ENCODE measurements at places on chromosomes 1 and 21.

- no peak for DNase-seq
These were observed 11.5 kb downstream of the SLC37A1 start for GRCh38 chr21:42525029-42525581.

DNA sequence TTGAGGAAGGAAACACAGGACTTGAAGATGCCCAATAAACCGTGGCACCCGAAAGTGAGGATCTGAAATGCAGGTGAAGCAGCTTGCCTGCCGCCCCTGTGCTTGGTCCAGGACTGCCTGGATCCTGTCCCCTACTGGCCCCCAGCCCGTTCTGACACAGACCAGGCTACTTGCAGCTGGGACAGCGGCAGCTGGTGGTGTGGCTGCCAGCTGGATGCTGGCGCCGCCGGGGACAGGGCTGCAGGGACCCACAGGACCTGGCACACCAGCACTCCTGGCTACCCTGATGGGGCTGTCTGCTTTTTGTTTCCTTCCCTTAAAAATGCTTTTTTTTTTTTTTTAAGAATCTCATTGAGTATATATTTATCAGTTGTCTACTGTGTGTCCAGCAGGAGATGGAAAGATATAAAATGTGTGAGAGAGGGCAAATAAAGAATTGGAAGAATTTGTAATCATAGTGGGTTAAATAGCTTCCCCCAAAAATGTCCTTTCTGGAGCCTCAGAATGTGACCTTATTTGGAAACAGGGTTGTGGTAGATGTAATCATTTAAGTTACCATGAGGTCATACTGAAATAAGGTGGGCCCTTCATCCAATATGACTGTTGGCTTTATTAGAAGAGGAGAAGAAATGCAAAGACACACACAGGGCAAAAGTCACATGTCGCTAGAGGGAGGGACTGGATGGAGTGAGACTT lies 165.6 kb downstream of the DSCAM start:
- DNase-seq = no peak

GRCh38 chr1:220885971-220886370 lies 6.7 kb downstream of the HLX start:
- no peak for DNase-seq

DNA sequence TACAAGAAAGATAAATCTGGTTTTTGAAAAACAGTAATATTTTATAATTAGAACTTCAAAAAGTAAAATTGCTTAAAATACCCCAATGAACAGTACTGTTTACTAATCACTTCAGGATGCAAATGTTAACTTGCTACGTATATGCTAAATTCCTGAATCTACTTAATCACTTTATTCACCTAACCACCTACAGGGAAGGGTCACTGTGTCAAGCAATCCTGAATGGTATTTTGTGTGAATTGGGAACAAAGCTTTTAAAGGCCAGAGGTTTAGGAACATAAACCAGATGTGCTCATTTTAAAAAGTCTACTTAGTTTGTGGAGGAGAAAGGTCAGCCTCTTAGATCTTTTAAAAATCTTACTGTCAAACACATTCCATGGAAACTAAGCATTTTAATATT lies 1143.0 kb upstream of the ADGRL2 start:
- no peak for DNase-seq

DNA sequence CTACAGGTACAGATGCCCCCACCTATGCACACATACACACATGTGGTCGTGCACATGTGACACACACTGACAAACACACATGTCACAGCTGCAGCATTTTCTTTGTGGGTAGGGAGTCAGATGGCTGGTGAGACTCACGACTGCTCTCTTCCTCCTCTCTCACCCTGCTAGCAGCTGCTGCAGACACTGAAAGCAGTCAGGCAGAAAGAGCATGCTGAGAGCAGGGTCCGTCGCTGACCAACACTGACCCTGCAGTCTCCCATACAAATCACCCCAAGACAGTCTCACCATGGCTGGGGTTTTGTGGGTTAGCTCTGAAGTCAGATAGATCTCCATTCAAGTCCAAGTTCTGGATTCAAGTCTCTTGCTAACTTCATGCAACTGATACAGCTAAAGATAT lies 188.3 kb downstream of the ASTN1 start:
- DNase-seq = no peak

GRCh38 chr1:49229555-49229954 lies 452.9 kb upstream of the BEND5 start:
- no peak for DNase-seq

DNA sequence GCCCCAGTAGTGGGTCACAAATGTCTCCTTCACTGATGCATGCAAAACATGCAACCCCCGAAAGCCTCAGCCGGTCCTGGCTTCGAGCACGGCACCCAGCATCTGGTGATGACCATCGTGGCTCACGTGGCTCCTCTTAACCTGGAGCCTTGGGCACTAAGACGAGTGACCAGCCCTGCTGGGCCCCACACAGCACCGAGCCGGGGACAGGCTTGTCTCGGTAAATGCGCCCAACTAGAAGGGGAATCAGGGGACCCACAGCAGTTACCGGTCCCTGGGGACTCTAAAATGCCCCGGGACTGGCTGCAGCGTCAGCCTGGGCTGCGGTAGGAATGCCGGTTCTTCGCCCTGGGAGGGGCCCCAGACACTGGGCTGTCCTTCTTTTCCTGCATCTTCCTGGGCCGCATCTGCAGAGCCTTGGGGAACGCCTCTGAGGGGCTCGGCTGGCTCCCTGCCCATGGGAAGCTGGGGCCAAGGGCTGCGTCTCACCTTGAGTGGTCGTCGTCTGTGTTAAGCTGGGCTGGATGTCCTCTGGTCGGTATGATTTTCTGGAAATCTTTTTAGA lies 13.1 kb upstream of the TTC34 start:
- DNase-seq = no peak

DNA sequence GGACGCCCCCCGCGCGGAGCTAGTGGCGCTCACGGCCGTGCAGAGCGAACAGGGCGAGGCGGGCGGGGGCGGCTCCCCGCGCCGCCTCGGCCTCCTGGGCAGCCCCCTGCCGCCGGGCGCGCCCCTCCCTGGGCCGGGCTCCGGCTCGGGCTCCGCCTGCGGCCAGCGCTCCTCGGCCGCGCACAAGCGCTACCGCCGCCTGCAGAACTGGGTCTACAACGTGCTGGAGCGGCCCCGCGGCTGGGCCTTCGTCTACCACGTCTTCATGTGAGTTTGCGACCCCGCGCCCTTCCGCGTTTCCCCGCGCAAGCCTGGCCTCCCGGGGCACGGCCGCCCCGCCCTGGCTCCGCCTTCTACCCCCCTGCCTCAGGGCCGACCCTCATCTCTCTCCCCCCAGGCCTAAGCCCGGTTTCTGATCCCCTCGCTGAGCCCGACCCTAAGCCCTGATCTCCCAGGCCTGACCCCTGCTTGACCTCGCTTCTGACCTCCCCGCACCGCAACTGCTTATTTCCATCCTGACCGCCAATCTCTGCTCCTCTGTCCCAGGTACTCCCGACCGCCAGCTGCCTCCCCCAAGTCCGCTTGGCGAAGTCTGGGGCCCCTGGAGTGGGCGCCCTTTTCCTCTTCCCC lies 669 bp downstream of the KCNQ4 start:
- no peak for DNase-seq

DNA sequence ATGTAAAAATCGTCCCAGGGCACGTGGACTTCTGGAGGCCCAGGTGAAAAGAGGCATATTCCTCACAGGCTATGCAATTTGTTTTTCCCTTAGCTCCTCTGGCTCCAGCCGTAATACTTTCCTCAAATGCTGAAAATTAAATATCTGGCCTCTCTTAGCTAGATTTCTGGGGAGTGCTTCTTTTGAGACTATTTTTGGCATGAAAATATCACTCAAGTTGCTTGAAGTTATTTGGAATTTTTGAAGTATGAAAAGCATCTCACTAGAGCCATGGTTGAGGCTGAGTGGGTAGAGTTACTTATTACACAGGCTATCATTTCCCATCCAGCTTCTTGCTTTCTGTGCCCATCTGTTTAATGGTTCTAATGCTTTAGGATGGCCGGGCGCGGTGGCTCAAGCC lies 59.7 kb downstream of the MYOM3 start:
- DNase-seq = no peak

DNA sequence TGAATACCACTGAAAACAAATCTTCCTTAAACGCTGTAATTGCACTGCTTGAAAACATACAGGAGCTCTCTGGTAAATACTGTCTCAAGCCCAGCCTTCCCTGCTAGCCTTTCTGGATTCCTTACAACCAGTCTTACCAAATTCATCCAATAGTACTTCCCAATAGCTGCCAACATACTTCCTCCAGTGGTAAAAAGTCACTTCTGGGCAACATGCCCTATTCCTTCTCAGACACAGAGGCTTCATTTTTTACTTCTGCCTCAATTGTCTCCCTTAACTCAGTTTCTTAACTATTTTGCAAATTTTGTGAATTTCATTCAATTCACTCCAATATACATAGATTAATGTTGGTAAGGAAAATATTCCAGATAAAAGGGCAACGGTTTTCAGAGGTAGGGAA lies 166.3 kb downstream of the TBX15 start:
- no peak for DNase-seq

- no peak for DNase-seq
These were observed 4.9 kb downstream of the RCC2 start for GRCh38 chr1:17434601-17435000.

- no peak for DNase-seq
These were observed 77.5 kb upstream of the ACTRT2 start for GRCh38 chr1:2943686-2944260.

GRCh38 chr1:59123081-59123681 lies 173.7 kb upstream of the FGGY start:
- no peak for DNase-seq

DNA sequence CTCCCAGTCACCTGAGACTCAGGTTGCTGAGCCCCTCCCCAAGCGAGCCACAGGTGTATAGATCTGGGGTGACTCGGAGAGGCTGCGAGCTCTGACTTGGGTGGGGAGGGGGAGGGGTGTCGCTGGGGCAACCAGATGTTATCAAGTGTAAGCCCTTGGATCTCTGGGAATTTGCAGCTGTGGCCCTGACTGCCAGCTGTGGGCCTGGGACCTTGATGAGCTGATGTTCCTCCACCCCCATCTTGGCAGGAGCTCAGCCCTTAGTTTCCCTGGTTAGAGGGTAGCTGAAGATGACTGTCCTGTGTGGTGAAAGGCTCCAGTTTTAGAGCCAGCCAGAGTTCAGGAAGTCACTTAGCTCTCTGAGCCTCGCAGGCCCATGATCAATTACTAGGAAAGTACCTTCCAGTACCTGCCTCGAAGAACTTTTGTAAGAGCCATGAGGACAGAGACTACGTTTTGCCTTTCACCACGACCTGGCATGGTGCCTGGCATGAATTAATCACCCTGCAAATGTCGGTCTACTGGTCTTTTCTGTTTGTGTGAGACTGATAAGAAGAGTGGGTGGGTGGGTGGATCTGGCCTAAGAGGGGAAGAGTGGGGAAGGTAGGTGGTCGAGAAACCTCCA lies 55.8 kb downstream of the YARS1 start:
- DNase-seq = no peak

GRCh38 chr1:201759194-201759815 lies 69.7 kb upstream of the IPO9 start:
- no peak for DNase-seq

DNA sequence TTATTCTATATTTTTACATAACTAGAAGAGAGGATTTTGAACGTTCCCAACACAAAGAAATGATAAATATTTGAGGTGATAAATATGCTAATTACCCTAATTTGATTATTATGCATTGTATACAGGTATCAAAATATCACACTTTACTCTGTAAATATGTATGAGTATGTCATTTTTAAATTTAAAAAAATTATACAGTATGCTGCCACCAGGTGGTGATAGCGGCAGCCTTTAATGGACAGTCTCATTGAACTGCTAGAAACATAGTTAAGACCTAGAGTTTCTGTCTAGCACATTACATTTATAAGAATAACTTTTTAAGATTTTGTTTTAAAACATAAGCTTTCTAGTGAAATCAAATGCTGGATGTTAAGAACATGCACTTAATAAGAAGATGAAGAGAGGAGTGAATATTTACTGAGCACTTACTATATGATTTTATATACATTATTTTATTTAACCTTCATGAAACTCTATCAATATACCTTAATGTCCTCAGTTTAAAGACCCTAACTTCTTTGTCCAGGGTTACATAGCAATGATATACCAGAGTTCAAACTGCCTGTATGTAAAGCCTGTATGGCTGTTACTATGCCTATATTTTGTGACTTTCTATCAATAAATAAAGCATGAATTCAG lies 207.1 kb downstream of the NUF2 start:
- no peak for DNase-seq

- DNase-seq = no peak
These were observed 16.1 kb downstream of the F5 start for GRCh38 chr1:169570172-169570574.

DNA sequence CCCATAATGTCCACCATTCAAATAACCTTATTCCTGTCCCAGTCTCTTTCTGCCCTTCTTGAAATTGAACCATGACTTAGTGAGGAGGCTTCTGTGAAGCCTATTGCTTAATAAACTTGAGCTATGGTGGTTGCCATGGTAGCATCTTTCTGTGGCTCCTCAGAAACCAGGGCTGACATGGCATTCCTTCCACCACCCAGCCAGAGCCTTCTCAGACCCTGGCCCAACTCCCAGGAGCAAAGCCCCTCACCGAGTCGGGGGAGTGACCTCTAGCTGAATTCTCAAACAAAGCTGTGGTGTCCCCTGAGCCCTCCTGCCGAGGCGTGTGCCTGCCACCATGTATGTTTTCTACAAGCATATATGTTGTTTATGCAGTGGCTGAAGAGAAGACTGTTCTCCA lies 259.1 kb downstream of the CACNA1E start:
- DNase-seq = no peak

DNA sequence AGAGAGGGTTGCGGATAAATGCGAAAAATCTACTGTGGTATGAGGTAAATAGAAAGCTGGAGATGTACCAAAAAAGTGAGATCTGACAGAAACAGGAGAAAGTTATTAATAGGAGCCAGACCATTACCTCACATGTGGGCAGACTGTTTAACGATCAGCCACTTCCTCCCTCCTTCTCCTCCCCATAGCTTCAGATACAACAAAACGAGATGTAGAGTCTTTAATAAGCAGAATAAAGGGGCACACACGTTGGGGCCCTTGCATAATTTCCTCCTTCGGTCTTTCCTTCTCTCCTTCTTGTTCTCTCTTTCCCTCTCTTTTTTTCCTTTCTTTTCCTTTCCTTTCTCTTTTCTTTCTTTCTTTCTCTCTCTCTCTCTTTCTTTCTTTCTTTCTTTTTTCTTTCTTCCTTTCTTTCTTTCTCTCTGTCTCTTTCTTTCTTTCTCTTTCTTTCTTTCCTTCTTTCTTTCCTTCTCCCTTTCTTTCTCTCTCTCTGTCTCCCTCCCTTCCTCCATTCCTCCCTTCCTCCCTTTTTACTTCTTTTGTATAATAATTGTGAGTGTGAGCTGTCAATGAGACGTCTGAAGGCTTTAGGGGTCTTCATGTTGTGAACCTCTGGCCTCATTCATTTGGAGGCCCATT lies 242.1 kb downstream of the GRIK1 start:
- no peak for DNase-seq

GRCh38 chr1:228650141-228650540 lies 85.1 kb upstream of the RHOU start:
- no peak for DNase-seq

GRCh38 chr21:43813656-43813980 lies 24.2 kb downstream of the RRP1 start:
- DNase-seq = no peak
